CD8-positive, alpha-beta memory T cell (primary cell): ENCODE measurements at places on chromosomes 13 and 19. TPM values are rescaled to one million over a fixed set of nuclear protein-coding genes. Genes with fewer than 3 reads are reported as not detected.

The TRIP10 gene
- 47.8 TPM for total RNA-seq

DNA sequence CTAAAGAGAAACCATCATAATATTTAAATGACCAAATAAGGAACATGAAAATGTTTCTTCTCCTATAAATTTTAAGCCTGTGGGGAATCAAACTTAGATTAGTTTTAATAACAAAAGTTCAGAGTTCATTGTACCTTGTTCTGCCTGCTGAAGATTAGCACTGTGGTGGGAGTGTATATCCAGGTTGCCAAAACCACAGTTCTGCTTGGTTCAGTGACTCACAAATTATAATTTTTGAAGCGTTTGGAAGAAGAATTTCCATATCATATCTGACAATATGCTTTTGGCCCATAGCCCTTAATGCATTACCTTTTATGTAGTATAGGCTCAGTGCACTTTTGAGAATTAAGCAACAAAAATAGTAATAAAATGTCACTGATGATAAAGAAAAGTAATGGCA is 545.2 kb downstream of the GPC6 start:
- no peaks in the 10 kb centered on the region for H3K27me3 ChIP-seq
- H3K4me3 ChIP-seq: no peak overlapping the region
- no peaks in the 10 kb centered on the region for H3K36me3 ChIP-seq
- no peak for DNase-seq
- H3K4me1 ChIP-seq: no peaks in the 10 kb centered on the region
- H3K27ac ChIP-seq: no peak overlapping the region

DNA sequence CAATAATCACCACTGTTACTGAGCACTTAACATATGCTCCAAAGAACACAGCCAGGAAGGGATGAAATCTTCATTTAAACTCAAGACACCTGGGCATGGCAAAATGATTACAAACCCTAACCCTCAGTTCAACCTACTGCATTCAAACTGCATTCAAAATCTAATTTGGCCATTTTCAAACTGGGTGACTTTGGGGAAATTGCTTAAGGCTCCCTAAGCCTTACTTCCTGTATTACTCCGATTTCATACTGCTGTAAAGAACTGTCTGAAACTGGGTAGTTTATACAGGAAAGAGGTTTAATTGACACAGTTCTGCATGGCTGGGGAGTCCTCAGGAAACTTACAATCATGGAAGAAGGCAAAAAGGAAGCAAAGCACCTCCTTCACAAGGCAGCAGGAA is 50.4 kb downstream of the CBY2 start:
- H3K4me3 ChIP-seq: no peak overlapping the region
- no peaks in the 10 kb centered on the region for H3K4me1 ChIP-seq
- no peak overlapping the region for H3K27ac ChIP-seq
- no peaks in the 10 kb centered on the region for H3K36me3 ChIP-seq

GRCh38 chr19:31531326-31531725 is 182.1 kb upstream of the TSHZ3 start:
- H3K4me1 ChIP-seq: no peaks in the 10 kb centered on the region
- DNase-seq: no peak
- no peaks in the 10 kb centered on the region for H3K27me3 ChIP-seq
- H3K36me3 ChIP-seq: no peaks in the 10 kb centered on the region
- H3K4me3 ChIP-seq: no peak overlapping the region

The TLE2 gene
- total RNA-seq: 5.3 TPM

The RFX1 gene
- 13.0 TPM for total RNA-seq

DNA sequence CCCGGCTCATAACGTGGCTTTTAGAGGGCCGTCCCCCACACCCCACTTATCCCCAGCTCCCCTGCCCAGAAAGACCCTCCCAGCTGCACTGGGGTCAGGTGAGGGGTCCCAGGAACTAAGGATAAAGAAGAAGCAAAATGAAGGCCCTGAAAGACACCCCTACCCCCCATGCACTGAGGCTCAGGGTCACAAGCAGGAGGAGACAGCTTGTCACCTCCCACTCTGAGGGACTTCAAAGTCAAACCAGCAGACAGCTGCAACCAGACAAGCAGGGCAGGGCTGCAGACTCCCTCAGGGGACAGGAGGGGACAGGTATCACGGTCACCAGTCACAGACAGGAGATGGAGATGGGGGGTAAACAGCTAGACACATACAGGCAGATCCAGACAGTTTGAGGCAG is 6.1 kb upstream of the NANOS3 start:
- peaks cover 7% of the 10 kb centered on the region for H3K4me1 ChIP-seq
- no peak overlapping the region for H3K27ac ChIP-seq
- peaks cover 8% of the 10 kb centered on the region for H3K27me3 ChIP-seq
- H3K4me3 ChIP-seq: no peak overlapping the region
- no peaks in the 10 kb centered on the region for H3K36me3 ChIP-seq
- DNase-seq: no peak

The ZNF729 gene
- not detected for total RNA-seq

GRCh38 chr13:75417656-75418055 is 64.3 kb downstream of the TBC1D4 start:
- no peaks in the 10 kb centered on the region for H3K27me3 ChIP-seq
- no peak overlapping the region for H3K4me3 ChIP-seq
- H3K27ac ChIP-seq: no peak overlapping the region
- DNase-seq: no peak
- H3K4me1 ChIP-seq: no peaks in the 10 kb centered on the region

The PEG3 gene
- total RNA-seq: not detected

The CEACAM3 gene
- not detected for total RNA-seq

- no peaks in the 10 kb centered on the region for H3K4me1 ChIP-seq
- DNase-seq: no peak
- no peaks in the 10 kb centered on the region for H3K36me3 ChIP-seq
- no peak overlapping the region for H3K27ac ChIP-seq
- H3K4me3 ChIP-seq: no peak overlapping the region
- no peaks in the 10 kb centered on the region for H3K27me3 ChIP-seq
These were observed 38.2 kb upstream of the GJB6 start for GRCh38 chr13:20270163-20270865.
